GM19239 (cell line): ENCODE measurements at places on chromosomes 13 and 19.

GRCh38 chr19:40225440-40226305 is 816 bp downstream of the CCNP start:
- DNase-seq, result no peak

GRCh38 chr13:20326809-20327208 is 94.7 kb upstream of the GJB6 start:
- DNase-seq, result no peak

DNA sequence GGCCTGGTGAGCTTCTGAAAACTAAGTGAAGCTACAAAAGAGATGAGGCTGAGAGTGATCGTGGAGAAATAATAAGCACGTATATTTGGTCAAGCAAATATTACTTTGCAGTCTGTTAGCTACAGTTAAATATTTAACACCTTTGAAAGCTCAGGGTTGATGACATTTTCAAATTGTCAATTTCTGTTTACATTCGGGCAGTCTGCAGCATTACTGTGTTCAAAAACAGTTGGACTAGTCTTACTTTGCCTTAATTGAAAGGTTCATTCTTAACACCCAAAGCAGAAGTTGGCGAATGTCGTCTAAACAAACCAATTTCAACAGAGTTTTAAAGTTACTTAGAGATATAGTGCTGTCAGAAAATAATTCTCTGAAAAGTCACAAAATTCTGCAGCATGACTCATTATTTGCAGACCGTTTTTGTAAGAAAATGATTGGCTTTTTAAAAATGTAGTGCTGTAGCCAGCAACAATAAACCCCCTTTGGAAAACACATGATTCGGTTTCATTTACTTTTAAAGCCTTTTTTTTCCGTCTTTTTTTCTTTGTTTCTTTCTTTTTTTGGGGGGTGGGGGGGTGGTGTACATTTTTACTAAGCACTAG is 549.0 kb downstream of the GPC6 start:
- DNase-seq, result no peak

- DNase-seq, result no peak
These were observed 10.6 kb upstream of the ZNF460 start for GRCh38 chr19:57269515-57270250.

DNA sequence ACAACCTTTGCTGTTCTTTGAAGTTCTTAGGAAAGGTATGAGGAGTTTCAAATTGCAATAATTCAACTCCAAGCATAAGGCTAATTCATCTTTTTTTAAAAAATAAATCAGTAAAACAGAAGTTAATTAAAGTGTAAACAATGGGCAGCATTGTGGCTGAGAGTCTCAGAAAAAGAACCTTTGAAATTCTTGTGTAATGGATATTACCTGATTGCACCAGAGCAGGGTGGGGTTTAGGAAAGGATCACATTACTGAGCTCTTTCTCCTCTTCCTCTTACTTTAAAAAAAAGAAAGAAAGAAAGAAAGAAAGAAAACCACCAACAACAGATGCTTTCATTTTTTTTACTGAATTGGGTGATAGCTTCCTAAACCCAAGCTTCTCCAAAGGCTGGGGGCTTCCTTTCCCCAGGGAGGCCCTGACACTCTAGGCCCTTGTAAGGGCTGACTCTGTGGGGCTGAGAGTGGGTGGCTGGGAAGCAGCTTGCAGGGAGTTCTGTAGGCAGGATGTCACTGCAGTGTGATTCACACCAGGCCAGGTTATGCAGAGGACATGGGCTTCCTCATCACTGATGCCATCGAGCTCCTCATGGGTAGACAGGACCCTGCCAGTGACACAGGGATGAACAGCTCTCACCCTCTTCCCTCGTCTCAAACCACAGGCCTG is 564.5 kb downstream of the FGF9 start:
- DNase-seq, result no peak

GRCh38 chr19:38559428-38560401 is 58.0 kb downstream of the MAP4K1 start:
- peak; percentile 48 for DNase-seq

DNA sequence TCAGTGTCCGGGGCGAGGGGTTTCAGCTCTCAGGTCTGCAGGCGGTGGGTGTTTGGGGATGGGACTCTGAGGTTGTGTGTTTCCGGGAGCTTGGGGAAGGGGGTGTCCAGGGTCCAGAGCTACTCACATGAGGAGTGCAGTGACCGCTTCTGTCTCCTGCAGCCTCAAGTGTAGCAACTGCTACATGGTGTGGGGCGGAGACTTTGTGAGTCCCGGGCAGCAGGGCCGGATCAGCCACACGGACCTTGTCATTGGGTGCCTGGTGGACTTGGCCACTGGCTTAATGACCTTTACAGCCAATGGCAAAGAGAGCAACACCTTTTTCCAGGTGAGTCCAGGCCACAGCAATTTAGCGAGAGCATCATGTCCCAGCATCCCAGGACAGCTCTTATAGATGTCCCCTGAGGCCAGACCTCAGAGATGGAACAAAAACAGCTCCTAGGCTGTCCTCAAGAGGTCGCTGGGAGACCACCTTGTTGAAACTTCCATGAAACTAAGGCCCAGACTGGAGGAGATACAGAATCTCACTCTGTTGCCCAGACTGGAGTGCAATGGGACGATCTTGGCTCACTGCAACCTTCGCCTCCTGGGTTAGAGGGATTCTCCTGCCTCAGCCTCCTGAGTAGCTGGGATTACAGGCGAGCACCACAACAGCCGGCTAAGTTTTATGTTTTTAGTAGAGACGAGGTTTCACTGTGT is 44.9 kb downstream of the RYR1 start:
- DNase-seq, result no peak
